T-helper 9 cell (primary cell): ENCODE measurements at places on chromosomes 12 and 14.

DNA sequence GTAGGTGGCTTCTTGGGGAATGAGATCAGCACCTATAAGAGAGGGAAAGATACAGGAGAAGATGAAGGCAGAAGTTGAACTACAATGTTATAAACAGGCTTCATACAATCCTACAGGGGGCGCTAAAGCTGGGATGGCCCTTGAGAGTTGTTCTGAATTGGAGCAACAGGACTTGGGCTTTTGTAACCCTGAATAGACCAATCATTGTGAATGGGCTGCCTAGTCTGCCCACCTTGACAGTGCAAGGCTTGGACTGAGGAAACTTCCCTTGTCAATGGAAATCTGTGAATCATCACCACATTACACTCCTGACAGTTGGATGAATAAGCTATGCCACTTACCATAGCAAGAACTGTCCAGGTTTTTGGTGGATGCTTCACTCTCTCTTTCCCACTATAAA, 306.1 kb downstream of the KCNC2 start:
- no peak for DNase-seq

- no peak for DNase-seq
These were observed 123.1 kb downstream of the GALC start for GRCh38 chr14:87869619-87870583.

DNA sequence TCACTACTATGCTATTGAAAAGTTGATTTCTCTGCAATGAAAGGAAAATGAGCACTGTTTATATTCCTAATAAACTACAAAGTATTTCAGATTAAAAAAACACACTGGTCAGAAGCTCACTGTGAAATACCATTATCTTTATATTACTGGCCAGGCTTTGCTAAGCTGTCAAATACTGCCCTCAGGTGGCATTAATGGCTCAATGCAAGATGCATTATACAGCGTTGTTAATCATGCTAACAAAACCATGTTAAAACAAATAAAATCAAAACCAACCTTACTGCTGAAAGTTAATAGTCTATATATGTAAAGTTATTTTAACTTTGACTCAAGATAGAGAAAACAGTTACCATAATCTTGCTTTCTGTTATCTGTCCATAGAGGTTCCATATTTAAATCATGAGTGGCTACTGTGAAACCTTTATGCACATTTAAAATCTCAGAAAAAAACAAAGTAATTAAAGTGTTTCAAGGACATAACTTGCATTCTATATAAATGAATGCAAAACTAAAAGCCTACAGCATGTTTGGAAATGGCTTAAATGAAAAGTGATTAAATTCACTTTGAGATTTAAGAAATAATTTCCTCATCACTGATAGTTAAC, 121.7 kb downstream of the RALGAPA1 start:
- no peak for DNase-seq

- DNase-seq, result no peak
These were observed 227.7 kb downstream of the BCAT1 start for GRCh38 chr12:24721191-24721590.

- DNase-seq, result no peak
These were observed 9.4 kb upstream of the KCNA1 start for GRCh38 chr12:4900327-4900726.

DNA sequence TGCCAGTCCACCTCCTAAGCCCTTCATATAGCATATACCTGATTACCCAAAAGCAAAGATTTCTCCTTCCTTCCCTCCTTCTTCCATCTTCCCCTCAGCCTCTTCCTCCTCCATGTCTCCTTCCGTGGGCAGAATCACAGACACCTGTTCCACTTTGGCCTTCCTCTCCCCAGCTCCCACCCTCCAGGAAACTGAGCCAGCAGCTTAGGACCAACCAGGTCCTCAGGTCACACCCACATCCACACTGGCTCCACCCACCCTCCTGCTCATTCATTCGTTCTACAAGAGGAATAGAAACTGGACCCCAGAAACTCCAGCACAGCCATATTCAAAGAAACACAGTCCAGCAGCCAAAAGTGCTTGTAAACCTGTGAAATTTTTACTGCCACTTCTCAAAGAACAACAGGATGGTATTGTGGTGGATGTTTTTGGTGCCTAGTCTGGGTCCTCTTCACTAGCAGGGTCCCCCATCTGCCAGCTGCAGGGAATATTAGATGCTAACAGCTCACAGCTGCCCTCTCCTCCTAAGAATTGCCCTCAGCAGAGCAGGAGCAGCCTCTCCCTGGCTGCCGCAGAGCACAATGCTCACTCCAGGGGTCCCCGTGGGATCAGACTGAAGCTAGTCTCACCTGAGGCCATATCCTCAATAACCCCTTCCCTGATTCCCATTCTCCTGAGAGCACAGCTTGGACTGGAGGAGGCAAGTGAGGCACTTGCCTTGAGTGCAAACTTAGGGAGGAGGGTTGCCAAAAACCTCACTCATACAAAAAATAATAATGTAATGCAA, 18.4 kb downstream of the CMKLR1 start:
- DNase-seq, result no peak

DNA sequence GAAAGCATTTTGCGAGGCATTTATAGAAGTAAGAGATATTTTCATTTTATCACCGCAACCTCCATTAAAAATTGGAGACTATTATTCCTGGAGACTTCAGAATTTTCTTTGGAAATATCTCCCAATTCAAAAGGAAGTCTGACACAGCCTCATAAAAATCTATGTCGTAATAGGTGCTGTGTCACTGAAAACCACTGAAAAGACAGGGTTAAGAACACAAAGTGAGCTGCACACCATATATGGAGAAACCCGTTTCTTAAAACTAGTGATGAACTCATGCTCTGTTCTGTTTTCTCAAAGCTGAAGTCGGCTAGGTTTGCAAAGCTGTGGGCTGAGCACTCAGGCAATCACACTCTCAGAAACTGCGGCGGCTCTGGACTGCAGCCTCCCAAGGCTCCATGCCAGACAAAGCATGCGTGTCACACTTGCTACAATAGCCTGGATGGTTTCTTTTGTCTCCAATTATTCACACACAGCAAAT, at the start of gene GLIPR1:
Gene GLIPR1, plus strand, starts transcription at position 287 of the 481 bp plus-strand sequence. Its CDS starts 126 bp downstream, at position 413.
- peak; percentile 54 for DNase-seq

GRCh38 chr12:68998041-68998440, 65.1 kb upstream of the CPM start:
- DNase-seq, result no peak

GRCh38 chr14:99450266-99450665, 30.4 kb downstream of the SETD3 start:
- no peak for DNase-seq

DNA sequence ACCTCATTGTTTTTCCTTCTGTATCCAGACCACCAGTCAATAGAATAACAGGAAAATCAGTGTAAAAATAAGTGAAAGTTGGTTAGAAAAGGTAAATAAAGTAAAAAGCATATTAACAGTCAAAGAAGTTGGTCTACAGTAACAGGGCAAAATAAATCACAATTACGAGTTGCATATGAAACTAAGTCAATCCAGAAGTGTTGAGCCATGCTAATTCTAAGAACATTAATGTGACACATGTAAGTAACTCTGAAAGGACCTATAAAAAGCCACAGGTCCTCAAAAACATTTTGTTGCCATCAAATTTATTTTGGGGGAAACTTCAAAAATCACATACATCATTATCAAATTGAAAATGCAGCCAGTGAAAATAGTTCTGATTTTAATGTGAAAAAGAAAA, 56.4 kb downstream of the LRP6 start:
- DNase-seq, result no peak

GRCh38 chr12:128693771-128694170, 130.0 kb downstream of the SLC15A4 start:
- no peak for DNase-seq

DNA sequence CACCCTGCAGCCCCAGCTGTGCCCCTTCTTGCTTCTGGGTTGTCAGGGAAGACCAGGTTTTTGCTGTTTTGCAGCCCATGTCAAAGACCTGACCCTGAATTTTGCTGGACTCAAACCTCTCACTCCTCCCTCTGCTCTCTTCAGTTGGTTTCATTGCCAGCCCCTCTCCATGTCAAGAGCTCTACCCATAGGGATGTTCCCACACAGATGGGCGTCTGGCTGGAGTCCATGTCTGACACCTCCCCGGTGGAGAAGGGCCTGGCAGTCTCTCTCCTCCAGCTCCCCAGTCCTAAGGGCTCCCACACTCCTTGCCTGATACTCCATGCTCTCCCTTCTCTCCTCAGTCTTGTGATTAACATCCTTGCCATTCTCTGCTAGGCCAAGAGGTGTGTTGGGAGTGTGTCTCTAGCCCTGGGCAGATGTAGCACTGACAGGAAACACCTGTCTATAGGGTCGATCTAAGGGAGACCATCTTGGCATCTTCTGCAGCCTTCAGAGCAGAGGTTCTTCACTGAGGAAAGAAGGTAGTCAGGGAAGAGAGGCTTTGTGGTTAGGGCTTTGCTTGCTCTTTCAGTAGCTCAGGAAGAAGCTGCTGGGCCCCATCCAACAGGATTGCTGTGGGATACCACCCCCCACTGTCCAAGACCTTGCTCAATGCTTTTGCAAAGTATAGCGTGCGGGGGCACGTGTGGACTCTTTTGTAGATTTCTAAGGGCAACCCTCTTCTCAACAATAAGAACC, 4.7 kb downstream of the ASIC1 start:
- DNase-seq, result no peak

DNA sequence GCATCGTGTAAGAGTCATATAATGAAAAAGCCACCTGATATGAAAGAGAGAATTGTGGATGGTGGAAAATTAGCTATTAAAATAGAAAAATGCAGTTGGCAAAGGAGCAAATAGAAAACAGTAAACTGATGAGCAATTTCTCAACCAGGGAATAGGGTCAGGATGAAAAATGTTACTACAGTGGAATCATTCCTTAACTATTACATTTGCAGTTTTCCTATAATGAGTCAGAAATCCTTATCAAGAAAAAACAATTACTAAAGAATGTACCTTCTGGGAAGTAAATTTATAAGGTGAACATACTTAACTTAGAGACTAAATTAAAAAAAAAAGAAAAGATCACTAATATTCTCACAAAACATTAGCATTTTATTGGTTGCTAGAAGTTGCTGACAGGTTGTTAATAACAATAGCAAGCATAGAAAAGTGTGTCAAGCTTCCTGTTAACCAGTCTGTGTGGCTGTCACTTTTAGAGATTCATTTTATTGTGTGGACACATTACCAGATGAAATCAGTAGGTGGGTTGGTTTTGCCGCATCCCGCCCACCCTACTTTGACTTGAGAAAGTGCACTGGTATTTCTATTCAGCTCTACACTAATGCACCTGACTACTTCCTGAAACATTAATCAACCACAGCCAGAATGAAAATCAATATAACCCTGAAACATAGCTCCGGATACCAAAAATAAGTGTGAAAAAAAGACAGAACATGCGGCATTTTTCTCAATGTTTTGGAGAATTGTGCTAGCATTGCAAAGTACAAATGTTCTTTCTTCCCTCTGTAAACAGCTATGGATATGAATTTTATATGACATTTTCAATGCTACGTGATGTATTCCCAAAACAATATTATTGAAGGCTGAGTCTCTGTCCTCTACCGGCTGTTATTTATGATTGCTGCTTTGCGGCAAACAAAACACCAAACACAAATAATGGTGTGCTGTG, 576.7 kb downstream of the SLC16A7 start:
- no peak for DNase-seq

DNA sequence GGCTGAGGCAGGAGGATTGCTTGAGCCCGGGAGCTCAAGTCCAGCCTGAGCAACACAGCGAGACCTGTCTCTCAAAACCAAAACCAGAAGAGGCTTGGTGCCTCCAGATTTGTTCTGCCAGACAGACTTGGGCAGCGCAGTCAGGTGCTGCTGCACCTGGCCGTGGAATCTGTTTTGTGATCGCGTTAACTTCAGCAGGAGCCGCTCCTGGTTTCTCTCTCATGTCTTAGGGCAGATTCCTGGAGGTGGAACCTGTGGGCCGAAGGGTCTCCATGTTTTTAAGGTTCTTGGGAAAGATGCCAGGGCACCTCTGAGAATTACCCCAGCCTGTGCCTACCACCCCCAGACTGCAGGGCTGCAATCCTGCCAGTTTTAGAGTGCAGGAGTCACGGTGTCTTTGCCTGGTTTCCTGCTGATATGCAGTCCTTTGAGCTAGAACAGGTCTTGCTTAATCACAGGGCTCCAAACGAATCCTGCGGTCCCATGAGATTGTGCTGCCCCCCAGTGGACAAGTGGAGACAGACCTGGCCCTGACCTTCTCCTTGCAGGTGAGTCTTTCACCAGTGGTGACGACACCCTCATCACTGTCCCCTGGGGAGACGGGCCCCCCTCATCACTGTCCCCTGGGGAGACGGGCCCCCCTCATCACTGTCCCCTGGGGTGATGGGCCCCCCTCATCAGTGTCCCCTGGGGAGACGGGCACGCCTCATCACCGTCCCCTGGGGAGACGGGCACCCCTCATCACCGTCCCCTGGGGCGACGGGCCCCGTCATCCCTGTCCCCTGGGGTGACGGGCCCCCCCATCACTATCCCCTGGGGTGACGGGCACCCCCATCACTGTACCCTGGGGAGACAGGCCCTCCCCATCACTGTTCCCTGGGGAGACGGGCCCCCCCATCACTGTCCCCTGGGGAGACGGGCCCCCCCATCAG, 37.6 kb downstream of the PACS2 start:
- peak; percentile 85 for DNase-seq

DNA sequence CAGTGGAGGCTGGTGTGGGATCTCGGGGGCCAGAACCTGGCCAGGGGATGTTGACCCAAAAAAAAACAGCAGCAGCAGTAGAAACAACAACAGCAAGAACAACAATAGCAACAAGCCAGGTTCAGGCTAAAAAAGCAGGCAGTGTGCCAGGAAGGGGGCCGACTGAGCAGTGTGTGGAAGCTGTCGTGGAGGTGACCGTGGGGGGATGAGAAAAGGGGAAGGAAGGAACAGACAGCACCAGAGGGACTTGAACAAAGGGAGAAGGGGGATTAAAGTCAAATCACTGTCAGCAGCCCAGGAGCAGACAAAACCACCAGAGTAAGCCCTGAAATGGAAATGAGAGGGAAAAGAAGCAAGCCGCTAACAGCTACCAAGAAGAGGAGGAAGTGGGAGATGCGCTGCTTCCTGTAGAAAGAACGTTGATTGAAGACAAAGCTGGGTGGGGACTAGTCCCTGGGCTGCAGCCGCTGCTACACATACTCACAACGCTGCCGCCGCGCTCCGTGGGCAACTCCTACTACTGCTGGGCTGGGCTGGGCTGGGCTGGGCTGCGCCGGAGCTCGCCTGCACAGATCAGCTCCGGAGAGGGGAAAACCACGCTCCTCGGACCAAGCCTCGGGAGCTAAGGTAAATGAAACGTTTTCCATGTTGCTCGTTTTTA, at the start of gene GNG2:
Gene GNG2, plus strand, starts transcription at position 449 of the 661 bp plus-strand sequence. CDS start 90,067 bp downstream, outside the sequence.
- DNase-seq, result peak; percentile 76

GRCh38 chr12:52228931-52229330, 4.1 kb upstream of the KRT7 start:
- no peak for DNase-seq

GRCh38 chr12:69490920-69491643, 20.9 kb downstream of the FRS2 start:
- DNase-seq, result no peak

- no peak for DNase-seq
These were observed 40.0 kb upstream of the SLC2A13 start for GRCh38 chr12:40145896-40146295.

GRCh38 chr12:12909228-12909994, 18.0 kb downstream of the GPRC5A start:
- DNase-seq, result no peak

GRCh38 chr14:104218361-104219180, 80.2 kb downstream of the KIF26A start:
- DNase-seq, result no peak
